ENCODE measurements at places on chromosomes 4 and X.

DNA sequence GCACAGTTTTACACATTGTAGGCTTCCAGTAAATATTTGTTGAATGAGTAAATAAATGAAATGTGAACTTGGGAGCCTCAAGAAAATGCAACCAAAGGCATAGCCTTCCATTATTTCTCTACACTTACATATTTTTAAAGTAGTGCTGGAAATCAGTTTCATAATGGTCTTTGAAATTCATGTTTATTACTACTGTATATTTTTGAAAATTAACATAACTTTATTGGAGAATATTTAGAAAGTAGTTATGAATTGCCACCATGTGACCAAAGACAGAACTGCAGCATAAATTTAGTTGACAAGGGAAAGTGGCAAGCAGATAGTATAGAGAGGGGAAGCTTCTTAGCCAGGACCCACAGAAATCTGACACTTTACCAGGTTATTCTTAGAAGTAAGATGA lies 6.4 kb downstream of the TCEAL8 start:
- no peak for DNase-seq

- no peak for DNase-seq
Observed at GRCh38 chrX:47206316-47206715, 12.2 kb upstream of the CDK16 start.

GRCh38 chrX:129759576-129760061 lies 20.1 kb upstream of the SASH3 start:
- no peak for DNase-seq

DNA sequence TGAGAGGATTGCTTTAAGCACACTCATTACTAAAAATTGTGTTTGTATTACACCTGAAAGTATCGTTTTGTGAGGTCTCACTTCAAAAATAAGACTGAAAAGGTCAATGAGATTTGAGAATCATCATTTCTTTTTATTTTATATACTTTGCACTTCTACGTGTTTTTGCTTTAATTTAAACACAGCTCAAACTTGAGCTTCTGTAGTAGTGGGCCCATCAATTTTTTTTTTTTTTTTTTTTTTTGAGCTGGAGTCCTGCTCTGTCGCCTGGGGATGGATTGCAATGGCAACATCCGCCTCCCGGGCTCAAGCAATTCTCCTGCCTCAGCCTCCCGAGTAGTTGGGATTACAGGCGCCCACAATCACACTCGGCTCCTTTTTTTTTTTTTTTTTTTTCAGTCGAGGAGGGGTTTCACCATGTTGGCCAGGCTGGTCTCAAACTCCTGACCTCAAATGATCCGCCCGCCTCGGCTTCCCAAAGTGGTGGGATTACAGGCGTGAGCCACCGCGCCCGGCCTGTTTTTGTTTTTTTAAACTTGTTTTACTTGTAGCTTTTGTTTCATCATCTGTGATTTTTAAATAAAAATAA lies 1.5 kb downstream of the GSTCD start:
- no peak for DNase-seq

GRCh38 chr4:140152751-140153418 lies 1.1 kb downstream of the MAML3 start:
- DNase-seq, result peak; percentile 87

GRCh38 chrX:149456476-149457245 lies 48.4 kb downstream of the IDS start:
- no peak for DNase-seq

DNA sequence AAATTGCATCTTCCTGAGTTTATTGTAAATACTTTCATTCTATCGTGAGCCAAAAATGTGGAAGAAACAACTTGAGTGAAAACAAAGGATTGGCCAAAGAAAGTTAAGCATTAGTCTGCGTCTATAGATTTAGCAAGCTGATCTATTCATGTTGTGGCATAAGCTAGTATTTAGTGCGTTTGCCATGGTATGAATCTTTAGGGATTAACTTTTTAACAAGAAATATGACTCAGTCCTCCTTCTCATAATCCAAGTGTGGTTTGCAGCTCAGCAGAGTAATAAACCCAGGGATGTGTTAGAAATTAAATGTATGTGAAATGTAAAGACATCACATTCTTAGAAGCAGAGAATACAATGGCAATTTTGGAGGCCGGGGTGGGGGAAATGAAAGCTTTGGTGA lies 1110.9 kb downstream of the NLGN4X start:
- DNase-seq, result no peak

- DNase-seq, result no peak
Observed at GRCh38 chr4:6878451-6879059, 31.1 kb upstream of the TBC1D14 start.

GRCh38 chrX:9745417-9746115 lies 20.1 kb downstream of the GPR143 start:
- DNase-seq, result no peak

GRCh38 chrX:19772096-19772821 lies 115.1 kb downstream of the SH3KBP1 start:
- no peak for DNase-seq

DNA sequence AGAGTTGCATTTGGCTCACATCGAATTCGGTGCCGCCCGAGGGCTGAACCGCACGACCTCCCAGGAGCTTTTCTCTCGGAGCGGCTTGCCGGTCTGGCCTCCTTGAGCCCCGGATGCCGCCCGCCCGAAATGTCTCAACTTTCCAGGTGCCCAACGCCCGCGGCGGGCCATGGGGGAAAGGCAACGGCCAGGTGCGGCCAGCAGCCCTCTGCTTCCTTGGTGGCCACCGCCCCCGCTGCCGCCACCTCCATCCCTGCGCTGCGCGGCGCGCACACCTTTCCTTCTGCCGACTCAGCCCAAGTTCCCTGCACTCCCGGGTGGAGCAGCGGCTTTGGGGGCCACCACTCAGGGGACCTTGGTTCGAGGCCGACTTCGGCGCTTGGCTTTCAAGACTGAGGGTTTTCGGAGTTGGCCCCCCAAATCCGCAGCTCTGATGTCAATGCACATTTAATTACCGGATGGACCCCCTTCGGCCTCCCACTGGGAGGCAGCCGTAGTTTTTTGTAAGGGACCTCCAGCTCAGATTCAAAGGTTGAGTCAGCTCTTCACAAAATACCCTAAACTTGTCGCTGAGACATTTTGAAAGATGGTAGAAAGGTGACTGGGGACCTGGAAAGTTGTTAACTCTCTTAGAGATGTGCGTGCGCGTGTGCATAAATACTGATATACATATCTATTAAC lies 1.1 kb downstream of the AFF2 start:
- peak; percentile 78 for DNase-seq

GRCh38 chr4:101191302-101192098 lies 155.8 kb downstream of the PPP3CA start:
- DNase-seq, result peak; percentile 90

DNA sequence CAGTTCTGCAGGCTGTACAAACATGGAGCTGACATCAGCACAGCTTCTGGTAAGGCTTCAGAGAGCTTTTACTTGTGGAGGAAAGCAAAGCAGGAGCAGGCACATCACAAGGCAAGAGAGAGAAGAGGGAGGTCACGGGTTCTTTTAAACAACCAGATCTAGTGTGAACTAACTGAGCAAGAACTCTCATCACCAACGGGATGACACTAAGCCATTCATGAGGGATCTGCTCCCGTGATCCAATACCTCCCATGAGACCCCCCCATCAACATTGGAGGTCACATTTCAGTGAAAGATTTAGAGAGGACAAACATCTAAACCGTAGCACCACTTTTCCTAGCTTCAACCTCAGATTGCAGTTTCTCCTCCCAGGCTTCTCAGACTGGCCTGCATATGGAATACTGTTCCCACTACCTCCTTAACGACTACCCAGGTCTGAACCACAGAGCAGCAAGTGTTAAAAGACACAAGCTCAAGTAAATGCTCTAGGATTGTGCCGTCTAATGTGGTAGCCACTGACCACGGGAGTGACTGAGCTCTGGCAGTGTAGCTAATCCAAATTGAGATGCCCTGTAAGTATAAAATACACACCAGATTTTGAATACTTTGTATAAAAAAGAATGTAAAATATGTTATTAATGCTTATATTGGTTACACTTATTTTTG lies 192.7 kb downstream of the PTTG2 start:
- no peak for DNase-seq

GRCh38 chr4:110624904-110625494 lies 2.1 kb upstream of the PITX2 start:
- no peak for DNase-seq

DNA sequence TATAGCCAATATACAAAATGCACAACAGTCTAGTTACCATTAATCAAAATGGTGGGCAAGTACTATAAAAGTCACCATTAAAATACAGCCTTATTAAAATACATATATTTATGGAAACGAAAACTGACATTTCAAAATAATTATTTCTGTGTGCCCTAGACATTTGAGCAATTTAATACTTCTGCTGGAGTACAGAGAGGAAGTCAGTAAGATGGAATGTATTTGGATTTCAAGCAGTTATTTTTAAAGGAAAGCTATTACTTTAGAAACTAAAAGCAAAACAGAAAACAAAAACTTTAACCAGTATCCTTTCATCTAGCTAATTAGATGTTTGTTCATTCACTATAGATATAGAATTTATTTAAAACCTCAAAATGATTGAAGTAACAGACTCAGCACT lies 37.8 kb upstream of the TLR2 start:
- DNase-seq, result no peak

- no peak for DNase-seq
Observed at GRCh38 chr4:158161551-158162354, 11.1 kb downstream of the GASK1B start.

DNA sequence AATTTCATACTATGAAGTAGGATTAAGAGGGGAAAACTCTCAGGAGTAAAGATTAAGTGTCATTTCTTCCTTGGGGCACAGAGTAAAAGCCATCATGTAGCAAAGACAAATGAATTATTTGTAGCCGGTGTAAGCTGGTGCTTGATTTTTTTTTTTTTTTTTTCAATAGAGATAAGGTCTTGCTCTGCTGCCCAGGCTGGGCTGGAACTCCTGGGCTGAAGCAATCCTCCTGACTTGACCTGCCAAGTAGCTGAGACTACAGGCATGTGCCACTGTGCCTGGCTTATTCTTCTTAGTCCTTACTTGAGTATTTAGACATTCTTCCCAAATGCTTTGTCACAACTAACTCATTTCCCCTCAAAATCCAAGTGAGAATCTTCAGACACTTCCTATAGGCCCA lies 125.7 kb downstream of the STOX2 start:
- DNase-seq, result no peak

- no peak for DNase-seq
Observed at GRCh38 chrX:133171962-133172708, 46.0 kb downstream of the TFDP3 start.

DNA sequence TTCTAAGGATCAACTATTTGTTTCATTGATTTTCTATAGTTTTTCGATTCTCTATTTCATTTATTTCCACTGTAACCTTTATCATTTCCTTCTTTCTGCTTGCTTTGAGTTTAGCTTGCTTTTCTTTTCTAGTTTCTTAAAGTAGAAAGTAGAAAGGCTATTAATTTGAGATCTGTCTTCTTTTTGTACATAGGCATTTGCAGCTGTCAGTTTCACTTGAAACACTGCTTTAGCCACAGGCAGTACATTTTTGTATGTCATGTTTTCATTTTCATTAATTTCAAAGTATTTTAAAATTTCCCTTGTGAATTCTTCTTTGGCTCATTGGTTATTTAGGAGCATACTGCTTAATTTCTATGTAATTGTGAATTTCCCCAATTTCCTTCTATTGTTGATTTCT lies 152.2 kb downstream of the SH3KBP1 start:
- no peak for DNase-seq

GRCh38 chr4:5206016-5206790 lies 154.9 kb downstream of the STK32B start:
- DNase-seq, result no peak

DNA sequence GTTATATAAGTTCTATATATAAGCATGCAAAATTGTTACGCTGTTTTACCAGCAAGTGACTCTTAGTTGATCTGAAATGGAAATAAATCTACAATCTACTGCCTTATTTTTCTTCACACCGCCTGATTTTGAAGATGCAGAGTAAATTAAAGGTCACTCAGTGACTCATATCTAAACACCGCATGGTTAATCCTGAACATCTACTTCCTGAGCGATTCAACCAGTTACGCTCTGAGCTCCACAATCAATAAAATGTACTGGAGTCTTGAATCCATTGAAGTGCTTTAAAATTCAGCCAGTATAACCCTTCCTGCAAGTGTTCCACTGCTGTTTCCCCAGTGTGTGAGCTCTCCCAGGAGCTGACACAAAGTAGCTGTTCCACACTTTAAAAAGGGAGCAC lies 192.8 kb downstream of the SLC7A11 start:
- no peak for DNase-seq

DNA sequence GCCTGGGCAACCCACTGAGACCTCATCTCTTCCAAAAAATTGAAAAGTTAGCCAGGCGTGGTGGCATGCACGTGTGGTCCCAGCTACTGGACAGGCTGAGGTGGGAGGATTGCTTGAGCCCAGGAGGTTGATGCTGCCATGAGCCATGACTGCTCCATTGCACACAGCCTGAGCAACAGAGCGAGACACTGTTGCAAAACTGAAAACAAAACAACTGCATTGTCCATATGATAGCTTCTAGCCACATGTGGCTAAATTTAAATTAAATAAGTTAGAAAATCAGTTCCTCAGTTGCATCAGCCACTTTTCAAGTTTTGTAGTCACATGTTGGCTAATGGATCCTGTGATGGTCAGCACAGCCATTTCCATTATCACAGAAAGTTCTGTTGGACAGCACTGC lies 67.9 kb downstream of the GAB1 start:
- DNase-seq, result no peak

- no peak for DNase-seq
Observed at GRCh38 chr4:151948351-151949016, 187.7 kb upstream of the GATB start.

DNA sequence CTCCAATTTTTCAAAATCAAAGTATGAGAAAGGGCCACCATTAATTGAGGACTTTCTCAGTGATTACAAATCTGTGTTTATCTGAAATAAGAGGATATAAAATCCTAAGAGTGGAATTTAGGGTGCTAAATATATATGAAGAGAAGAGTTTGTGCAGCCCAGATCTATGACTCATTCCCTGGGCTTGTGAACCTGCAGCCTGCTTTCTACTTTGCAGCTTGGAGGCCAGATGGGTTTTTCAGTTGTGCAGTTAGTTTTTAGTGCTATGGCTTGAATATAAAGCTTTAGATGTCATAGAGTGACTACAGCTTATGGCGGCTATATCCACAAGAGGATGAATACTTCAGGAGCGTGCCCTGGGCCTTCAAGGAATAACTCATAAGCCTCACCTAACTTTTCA lies 1391.1 kb downstream of the FSTL5 start:
- DNase-seq, result no peak

GRCh38 chr4:133096972-133097371 lies 52.1 kb upstream of the PCDH10 start:
- DNase-seq, result no peak

- DNase-seq, result no peak
Observed at GRCh38 chr4:100430451-100430850, 87.4 kb downstream of the EMCN start.

DNA sequence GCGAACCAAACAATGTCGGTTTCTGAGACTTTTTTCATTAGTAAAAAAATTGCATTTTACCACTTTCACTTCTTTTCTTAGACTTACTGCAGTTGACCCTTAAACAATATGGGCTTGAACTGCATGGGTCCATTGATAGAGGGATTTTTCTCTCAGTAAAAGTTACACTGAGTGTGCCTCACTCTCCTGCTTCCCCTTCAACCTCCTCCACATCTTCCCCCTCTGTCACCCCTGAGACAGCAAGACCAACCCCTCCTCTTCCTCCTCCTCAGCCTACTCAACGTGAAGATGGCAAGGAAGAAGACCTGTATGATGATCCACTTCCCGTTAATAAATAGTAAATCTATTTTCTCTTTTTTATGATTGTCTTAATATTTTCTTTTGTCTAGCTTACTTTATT lies 43.4 kb downstream of the TEC start:
- no peak for DNase-seq
